Tibial nerve (tissue), 4 donors: ENCODE measurements at places on chromosomes 12 and 14.

DNA sequence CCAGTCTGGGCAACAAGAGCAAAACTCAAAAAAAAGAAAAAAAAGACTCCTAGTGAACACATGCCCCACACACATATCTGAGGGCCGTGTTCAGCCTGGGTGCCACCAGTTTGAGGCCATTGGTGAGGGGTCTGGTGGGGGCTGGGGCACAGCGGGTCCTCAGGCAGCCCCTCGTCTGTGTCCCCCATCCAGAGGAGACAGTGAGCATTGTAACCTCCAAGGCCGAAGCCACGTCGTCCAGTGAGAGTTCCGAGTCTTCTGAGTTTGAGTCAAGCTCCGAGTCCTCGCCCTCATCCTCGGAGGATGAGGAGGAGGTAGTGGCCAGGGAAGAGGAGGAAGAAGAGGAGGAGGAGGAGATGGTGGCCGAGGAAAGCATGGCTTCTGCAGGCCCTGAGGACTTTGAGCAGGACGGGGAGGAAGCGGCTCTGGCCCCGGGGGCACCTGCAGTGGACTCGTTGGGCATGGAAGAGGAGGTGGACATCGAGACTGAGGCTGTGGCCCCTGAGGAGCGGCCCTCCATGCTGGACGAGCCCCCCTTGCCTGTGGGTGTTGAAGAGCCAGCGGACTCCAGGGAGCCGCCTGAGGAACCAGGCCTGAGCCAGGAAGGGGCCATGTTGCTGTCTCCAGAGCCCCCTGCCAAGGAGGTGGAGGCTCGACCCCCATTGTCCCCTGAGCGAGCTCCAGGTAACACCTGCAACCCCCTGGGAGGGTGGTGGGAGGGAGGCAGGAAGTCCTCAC, 15.6 kb downstream of the SETD1B start:
- H3K36me3 ChIP-seq: peaks cover 55% of the 10 kb centered on the region
- H3K27me3 ChIP-seq: no peaks in the 10 kb centered on the region
- H3K27ac ChIP-seq: no peak overlapping the region
- DNase-seq: no peak

- H3K4me1 ChIP-seq: no peaks in the 10 kb centered on the region
- H3K27ac ChIP-seq: no peak overlapping the region
- H3K4me3 ChIP-seq: no peak overlapping the region
- no peak for DNase-seq
- H3K36me3 ChIP-seq: no peaks in the 10 kb centered on the region
These were observed 52.2 kb upstream of the TRHDE start for GRCh38 chr12:72219937-72220336.

DNA sequence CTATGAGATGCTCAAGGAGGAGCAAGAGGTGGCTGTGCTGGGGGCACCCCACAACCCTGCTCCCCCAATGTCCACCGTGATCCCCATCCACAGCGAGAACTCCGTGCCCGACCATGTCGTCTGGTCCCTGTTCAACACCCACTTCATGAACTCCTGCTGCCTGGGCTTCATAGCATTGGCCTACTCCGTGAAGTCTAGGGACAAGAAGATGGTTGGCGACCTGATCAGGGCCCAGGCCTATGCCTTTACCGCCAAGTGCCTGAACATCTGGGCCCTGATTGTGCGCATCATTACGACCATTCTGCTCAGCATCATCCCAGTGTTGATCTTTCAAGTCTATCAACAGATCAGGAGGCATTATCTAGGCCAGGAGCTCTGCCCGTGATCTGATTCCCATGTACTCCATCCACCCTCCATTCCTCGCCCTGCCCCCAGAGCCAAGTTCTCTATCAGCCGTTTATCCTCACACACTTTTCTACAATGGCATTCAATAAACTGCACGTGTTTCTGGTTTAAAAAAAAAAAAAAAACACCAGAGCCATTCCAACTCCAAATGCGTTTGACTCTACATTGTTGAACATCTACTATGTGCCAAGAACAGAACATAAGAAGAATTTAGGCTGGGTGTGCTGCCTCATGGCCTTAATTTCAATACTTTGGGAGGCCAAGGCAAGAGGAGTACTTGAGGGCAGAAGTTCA, 17.5 kb downstream of the ATXN2 start:
- peaks cover 4% of the 10 kb centered on the region for H3K36me3 ChIP-seq
- DNase-seq: no peak

DNA sequence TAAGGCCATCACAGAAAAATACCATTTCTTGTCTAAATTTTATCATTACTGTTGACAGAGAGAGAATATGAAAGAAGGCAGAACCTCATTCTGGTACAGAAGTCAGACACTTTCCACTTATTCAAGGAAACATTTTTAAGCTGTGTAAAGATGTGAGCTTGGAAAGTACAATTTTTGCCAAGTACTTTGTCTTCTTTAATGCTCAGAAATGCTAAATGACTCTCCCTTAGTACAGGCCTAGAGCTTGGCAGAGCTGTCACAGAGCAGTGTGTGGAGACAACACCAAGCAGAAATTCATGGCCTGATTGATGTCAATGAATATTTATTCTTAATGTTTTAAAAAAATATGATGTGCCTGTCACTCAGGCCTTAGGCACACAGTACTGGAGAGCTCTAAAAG, 20.7 kb downstream of the NT5DC3 start:
- H3K4me1 ChIP-seq: no peaks in the 10 kb centered on the region
- no peak for DNase-seq
- no peak overlapping the region for H3K27ac ChIP-seq
- H3K4me3 ChIP-seq: no peak overlapping the region
- H3K27me3 ChIP-seq: no peaks in the 10 kb centered on the region

DNA sequence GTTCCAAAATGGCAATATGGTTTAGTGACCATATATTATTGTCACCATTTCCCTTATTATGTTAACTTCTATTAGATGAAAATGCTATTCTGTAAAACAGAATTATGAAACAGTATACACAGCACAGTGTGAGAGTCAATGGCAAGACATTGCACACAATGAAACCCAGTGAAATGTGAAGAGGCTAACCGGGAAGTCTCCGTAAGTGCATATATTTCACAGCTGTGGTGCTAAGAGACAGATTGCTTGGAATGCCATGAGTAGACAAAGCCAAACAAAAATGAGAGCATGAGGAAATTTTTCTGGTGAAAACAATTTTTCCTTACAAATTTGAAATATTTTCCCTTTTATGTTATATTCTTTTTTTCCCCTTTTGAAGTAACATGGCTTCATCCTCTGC, 49.4 kb downstream of the DYRK2 start:
- DNase-seq: no peak
- no peak overlapping the region for H3K4me3 ChIP-seq
- no peaks in the 10 kb centered on the region for H3K4me1 ChIP-seq
- no peaks in the 10 kb centered on the region for H3K27me3 ChIP-seq
- no peak overlapping the region for H3K27ac ChIP-seq

DNA sequence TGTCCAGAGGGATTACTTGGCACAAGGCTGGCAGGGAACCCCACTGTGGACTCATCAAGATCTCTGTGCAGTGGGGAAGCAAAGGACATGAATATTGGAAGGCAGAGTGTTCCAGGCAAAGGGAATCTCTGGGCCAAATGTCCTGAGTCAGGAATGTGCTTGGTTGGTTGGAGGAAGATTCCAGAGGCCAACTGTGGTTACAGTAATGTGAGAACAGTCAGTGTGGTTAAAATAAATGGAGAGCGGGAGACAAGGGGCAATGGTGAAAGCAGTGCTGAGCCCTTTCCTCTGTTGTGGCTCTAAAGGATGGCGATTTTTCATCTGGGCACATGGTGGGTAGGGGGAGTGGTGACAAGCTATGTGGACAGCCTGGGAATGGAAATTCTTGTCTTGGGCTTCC, 948.2 kb downstream of the BCL11B start:
- no peaks in the 10 kb centered on the region for H3K4me1 ChIP-seq
- no peak overlapping the region for H3K27ac ChIP-seq
- H3K27me3 ChIP-seq: no peaks in the 10 kb centered on the region
- no peaks in the 10 kb centered on the region for H3K36me3 ChIP-seq
- DNase-seq: no peak
- no peak overlapping the region for H3K4me3 ChIP-seq
